ENCODE measurements at places on chromosomes 2 and 18.

GRCh38 chr18:75529394-75529793, 101.9 kb upstream of the SMIM21 start:
- DNase-seq = no peak

DNA sequence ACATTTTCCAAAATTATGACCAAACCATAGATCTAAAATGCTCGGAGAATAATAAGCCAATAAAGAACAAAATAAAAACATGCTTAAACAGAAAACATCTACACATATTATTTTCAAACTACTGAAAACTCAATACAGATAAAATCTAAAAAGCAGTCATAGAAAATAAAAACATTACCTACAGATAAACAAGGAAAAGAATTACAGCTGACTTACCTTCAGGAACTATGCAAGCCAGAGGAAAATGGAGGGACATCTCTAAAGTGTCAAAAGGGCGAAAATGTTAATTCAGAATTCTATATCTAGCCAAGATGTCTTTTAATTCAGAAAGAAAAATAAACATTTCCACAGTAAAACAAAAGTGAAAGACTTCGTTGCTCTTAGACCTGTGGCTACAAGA, 112.9 kb upstream of the GYPC start:
- DNase-seq = no peak

DNA sequence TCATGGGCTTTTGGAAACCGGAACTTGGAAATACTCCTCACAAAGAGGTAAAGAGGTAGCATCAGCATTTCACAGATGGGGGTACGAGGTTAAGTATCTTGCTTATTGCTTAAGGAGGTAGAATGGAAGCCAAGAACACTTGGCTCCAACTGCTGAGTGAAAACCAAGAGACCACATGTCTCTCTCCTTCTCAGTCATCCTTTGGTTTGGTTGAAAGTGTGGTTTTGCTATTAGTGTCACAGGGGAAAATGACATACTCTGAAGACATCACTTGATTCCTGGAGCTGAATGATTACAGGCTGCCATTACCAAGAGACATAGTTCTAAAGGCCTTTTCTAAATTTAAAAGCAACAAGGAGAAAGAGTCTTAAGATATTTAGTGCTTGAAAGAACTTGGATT, 41.5 kb downstream of the ANTXR1 start:
- DNase-seq = no peak

GRCh38 chr2:20424300-20425290, 22.3 kb upstream of the RHOB start:
- no peak for DNase-seq

DNA sequence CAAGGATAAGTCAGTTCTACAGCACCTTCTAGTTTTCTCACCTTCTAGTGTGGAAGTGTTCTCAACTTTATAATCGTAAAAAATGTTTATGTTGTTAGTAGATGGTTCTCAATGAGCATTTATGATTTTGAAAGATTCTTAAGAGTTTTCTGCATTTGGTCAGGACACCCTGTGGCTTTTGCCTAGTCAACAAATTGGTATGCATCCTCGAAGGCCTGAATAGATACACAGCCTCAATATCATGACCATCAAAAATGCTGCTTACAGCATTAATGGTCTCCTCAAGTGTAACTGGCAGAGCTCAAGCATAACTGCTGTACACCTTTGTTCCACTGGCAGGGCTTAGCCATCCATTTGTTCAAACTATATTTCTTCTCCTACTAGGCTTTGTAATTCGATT, 96.7 kb downstream of the CRACDL start:
- DNase-seq = no peak

DNA sequence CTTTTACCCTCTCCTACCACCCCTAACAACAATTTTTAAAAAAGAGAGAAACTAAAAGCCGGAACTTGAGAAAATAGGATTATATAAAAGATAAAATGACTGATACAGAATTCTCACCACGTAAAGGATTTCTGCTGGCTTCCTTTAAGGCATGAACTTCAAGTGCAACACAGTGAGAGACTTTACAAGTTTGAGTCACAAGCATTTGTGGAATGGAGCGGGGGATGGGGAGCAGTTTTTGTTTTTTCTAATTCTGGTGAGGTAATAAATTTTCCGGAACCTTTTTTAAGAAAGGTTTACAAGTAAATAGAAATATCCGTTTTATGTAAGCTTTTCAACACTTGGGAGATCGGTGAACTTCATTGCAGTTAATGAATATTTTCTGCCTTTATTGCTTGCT, 1.8 kb upstream of the CDH2 start:
- no peak for DNase-seq

- DNase-seq = no peak
Measured at GRCh38 chr2:46841621-46842020, 74.0 kb downstream of the MCFD2 start.
